ENCODE measurements at places on chromosomes 1 and 21. TPM values are rescaled to one million over a fixed set of nuclear protein-coding genes. Genes with fewer than 3 reads are reported as not detected.

LENEP gene
- total RNA-seq, result 0.26 TPM

C4BPA gene
- not detected for total RNA-seq

SVBP gene
- total RNA-seq, result 21.6 TPM

SH2D1B gene
- total RNA-seq, result not detected

CYP4A11 gene
- total RNA-seq, result not detected

CD34 gene
- under 0.01 TPM for total RNA-seq

ADAMTSL4 gene
- total RNA-seq, result 13.0 TPM

SLC9C2 gene
- total RNA-seq, result not detected

SPSB1 gene
- total RNA-seq, result 20.6 TPM

NCF2 gene
- 2.6 TPM for total RNA-seq

GBP7 gene
- not detected for total RNA-seq

OLFML3 gene
- 68.0 TPM for total RNA-seq

TMEM125 gene
- total RNA-seq, result not detected

GABPA gene
- total RNA-seq, result 28.6 TPM

TSACC gene
- total RNA-seq, result 0.50 TPM

LAMC1 gene
- 408 TPM for total RNA-seq

UMODL1 gene
- total RNA-seq, result not detected

BMP8A gene
- total RNA-seq, result 0.33 TPM

RUNX3 gene
- total RNA-seq, result 0.26 TPM

RHD gene
- total RNA-seq, result not detected

C1orf216 gene
- total RNA-seq, result 16.7 TPM

F3 gene
- total RNA-seq, result 50.8 TPM

CCDC17 gene
- 0.99 TPM for total RNA-seq

PYHIN1 gene
- not detected for total RNA-seq

PRRX1 gene
- 121 TPM for total RNA-seq

SPRR1B gene
- not detected for total RNA-seq

SEC16B gene
- total RNA-seq, result 1.0 TPM

HSF2BP gene
- total RNA-seq, result 1.2 TPM

SIPA1L2 gene
- total RNA-seq, result 12.6 TPM

FAM110D gene
- not detected for total RNA-seq

NUAK2 gene
- total RNA-seq, result 1.0 TPM

SSX2IP gene
- total RNA-seq, result 23.1 TPM

ADGRL4 gene
- 5.0 TPM for total RNA-seq

ZSWIM5 gene
- total RNA-seq, result 0.77 TPM

TNFRSF14 gene
- 76.3 TPM for total RNA-seq

KPRP gene
- total RNA-seq, result not detected

LCE3D gene
- total RNA-seq, result not detected

RGS8 gene
- total RNA-seq, result not detected

INKA2 gene
- 3.5 TPM for total RNA-seq

G0S2 gene
- total RNA-seq, result 180 TPM

RSPO1 gene
- total RNA-seq, result 0.26 TPM

FMO4 gene
- total RNA-seq, result 7.3 TPM

PDZK1IP1 gene
- total RNA-seq, result not detected

DNAH14 gene
- 19.7 TPM for total RNA-seq

CTH gene
- 9.7 TPM for total RNA-seq

C1orf226 gene
- under 0.01 TPM for total RNA-seq

C1orf141 gene
- total RNA-seq, result not detected

ANGPTL3 gene
- total RNA-seq, result not detected

USH2A gene
- under 0.01 TPM for total RNA-seq
